ENCODE measurements at places on chromosomes 11 and 22.

DNA sequence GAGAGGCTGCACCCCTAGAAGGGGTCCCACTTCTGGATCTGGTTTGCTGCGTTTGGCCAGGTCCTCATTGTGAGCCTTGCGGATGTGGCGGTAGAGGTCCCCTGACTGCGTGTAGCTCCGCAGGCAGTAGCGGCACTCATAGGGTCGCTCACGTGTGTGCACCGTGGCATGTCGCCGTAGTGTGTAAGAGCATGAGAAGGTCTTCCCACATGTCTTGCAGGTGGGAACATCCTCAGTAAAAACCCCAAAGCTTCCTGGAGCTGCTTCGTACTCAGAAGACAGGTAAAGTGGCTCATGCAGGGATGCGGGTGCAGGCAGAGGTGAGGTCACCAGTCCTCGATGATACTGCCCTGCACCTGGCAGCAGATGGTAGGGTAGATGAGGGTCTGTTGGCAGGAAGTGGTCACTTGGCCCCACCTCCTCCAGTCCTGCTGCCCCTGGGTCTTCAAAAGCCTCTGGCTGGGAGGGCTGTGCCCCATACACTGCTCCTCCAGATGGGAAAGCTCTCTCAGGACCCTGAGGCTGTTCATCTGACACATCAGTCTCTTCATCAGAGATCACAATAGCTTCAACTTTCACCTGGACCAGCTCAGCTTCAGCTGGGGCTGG is 1.7 kb downstream of the ZBTB3 start:
- DNase-seq, result no peak

DNA sequence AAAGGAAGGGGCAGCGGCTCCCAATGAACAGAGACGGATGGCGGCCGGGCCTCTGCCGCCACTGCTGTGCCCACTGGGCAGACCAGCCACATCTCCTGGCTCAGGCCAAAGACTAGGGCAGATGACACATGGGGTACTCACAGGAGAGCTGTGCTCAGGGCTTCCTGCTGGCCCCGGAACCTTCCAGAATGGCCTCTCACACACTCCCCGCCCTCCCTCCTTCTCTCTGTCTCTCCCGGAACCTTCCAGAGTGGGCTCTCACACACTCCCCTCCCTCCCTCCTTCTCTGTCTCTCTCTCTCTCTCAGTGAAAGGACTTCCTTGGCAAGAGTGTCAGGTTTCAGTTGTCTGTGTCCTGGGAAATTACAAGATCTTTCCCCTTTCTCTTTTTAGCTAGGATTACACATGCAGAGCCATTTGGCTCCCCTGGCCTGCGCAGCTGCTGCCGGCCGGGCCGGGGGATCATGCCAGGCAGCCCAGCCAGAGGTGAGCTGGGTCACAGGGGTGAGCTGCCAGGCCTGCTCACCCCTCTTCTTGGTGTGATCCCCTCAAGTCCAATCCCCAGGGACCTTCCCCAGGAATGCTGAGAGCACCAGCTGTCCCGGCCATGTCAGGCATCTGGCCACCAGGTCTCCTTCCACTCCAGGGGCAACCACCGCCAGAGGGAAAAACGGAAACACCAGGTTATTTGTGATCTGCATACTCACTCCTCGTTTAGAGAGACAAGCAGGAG is 45.3 kb upstream of the ADA2 start:
- no peak for DNase-seq

DNA sequence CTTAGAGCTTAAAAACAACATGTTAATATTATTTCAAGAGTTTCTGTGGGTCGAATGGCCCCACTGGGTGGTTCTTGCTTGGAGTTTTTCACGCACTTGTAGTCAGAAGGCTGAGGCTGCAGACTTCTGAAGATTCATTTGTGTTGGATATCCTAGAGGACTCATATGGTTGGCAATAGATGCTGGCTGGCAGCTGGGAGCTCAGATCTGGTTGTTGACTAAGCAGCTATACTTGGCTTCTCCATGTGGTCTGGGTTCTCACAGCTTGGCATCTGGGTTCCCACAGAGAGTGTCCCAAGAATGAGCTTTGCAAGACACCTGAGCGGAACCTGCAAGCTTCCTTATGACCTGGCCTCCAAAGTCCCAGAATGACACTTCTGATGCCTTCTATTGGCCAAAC is 163.9 kb upstream of the ZC3H12C start:
- no peak for DNase-seq

DNA sequence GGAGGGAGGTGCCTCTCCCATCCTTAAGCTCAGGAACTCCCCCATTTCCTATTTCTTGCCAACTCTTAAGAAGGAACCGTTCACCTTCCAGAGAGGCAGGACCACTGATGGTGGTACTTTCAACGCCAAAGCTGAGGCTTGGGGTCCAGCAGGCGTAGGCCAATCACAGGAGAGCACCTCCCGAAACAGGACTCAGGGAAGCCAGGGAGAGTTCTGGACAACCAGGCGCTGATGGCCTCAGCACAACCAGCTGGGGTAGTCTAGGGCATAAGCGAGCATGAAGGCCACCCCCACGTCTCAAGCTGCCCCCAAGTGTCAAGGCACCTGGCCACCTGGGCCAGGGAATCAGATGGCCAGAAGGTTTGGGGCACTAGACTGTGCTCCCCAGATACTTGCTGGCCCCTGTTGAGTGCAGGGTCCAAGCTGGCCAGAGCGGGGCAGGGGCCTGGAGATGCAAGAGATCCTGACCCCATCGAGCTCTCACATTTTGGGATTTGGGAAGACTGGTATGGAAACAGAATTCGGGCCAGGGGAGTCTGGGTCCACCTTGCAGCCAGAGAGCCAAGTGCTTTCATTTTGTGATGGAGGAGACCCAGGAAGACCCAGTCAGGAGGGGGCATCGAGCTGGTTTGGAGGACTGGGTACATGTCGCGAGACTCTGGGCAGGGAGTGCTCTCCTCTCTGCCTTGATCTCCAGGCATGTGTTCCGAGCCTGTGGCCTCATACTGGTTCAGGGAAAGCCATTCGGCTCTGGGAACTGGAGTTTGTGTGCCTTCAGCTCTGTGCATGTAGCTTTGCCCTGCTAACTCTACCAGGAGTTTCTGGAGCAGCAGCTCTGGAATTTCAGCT is 926 bp downstream of the CD6 start:
- DNase-seq, result no peak

DNA sequence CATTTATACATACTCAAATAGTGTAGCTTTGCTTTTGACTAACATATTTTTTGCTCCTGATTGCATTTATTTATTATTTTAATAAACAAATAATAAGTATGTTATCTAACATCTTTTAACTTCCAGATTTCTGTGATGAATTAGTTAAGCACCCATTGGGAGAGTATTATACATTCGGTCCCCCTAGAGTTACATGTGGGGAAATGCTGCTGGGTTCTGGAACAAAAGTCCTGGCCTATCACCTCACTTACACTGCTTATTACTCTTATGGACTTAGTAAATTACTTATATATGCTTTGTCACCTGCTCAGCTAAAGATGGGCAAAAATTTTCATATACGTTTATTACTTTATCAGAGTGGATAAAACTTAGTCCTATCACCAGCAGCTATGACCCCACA is 1163.0 kb downstream of the FAM181B start:
- no peak for DNase-seq

DNA sequence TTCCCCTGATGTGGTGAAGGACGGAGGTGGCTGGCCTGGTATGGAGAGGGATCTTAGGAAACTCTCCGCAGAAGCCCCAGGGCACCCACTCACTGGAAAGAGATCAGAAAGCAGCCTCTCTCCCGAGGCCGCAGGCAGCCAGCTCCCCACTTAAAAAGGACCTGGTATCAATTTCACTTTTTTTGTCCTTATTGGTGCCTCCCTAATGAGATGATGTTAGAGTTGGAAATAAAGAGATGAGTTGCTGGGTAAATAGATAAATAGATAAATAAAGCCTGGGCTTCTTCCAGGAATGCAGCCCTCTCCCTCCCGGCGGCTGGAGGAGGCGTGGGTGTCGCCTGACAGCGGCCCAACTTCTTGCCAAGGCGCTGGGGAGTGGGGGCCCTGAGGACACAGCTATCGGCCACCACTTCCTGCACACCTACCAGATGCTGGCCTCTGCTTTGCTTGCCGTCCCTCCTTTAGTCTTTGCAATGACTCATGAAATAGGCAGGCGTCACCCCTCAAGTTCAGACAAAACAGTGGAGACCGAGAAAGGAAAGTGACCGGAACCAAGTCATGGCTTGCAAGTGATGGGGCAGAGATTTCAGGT is 42.9 kb downstream of the LINC01488 start:
- no peak for DNase-seq

GRCh38 chr11:125625225-125625629 is 264 bp downstream of the CHEK1 start:
- peak; percentile 29 for DNase-seq

DNA sequence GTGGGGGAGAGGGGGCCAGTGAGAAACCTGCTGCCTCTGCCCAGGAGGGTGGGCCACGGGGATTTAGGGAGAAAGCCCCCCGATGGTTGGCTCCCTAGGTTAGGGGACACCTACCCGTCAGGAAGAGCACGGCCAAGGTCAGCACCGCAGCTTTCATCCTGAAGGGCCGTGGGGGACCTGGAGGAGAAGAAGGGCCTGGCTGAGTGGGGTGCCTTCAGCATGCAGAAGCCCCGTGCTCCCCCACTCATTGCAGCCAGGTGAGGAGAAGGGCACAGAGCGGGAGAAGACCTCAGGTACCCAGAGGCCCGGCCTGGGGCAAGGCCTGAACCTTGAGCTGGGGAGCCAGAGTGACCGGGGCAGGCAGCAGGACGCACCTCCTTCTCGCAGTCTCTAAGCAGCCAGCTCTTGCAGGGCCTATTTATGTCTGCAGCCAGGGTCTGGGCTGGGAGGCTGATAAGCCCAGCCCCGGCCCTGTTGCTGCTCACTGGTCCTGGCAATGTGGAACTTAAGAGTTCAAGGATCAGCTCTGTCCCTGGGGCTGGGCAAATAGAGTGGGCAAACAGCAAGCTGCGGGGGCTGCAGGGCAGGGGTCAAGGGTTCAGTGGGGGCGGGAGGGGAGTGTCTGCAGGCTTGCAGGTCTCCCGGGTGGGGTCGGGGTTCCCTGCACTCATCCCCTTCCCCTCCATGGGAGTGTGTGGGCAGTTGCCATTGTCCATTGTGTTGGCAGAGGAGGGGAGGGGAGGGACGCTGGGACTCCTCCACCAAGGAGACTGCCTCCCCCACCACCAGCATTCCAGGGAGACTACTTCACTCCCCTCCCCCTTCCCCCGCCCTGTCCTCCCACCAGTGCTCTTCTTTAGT is at the start of gene APOA1:
Gene APOA1 (minus strand): TSS at position 392 of the 861 bp plus-strand sequence. CDS start 235 bp downstream, at position 157.
- no peak for DNase-seq

DNA sequence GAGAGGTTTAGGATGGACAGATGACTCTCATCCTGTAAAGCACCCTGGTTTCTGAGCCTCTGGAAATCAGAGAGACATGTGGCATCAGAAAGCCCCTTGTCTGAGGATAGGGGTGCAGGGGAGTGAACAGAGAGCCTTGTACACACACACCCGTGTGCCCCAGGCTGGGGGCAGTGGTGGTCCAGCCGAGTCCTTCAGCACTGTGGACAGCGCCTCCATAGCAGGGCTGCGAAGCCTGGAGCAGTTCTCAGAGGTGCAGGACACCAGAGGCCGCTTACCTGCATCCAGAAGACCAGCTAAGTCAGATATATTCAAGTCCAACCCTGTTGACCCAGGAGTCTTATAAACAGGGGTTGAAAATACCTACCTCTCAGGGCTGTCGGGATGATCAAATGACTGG is 11.5 kb upstream of the IGSF9B start:
- no peak for DNase-seq

- DNase-seq, result no peak
Measured at GRCh38 chr22:11629661-11630385, 3898.2 kb upstream of the OR11H1 start.

GRCh38 chr11:44748606-44749005 is 21.8 kb downstream of the TSPAN18 start:
- DNase-seq, result no peak

DNA sequence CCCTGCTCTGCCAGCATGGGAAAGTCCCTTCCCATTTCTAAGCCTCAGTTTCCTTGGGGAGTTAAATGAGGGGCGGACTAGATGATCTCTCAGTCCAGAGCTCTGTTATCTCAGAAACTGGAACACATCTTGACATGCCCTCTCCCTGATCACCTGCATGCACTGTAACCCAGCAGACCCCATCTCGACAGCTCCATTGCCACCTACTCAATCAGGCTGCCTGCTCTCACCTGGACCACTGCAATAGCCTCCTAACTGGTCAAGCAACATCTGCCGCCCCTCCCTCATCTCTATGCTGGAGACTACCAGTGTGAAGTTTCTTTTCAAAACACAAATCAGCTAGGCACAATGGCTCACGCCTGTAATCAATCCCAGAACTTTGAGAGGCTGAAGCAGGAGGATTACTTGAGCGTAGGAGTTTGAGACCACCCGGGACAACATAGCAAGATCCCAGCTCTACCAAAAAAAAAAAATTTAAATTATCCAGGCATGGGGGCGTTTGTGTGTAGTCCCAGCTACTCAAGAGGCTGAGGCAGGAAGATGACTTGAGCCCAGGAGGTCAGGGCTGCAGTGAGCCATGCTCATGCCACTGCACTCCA is 22.2 kb downstream of the LRRC55 start:
- DNase-seq, result no peak

DNA sequence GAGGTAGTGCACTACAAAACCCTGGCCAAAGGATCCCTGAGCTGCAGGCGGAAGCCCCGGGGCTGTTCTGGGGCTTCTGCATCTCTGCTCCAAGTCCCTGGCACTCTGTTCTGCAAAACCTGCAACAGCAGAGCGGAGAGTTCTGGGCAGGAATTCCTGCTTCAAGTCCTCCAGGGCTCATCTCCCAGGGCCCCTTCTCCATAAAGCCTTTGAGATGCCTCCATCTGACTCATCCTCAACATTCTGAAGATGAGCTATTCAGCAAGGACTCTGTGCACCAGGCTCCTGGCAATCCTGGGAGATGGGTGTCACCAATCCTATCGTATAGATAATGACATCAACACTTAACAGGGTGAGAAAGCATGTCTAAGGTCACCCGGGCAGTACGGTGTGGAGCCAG is 19.3 kb downstream of the SYN3 start:
- DNase-seq, result no peak

DNA sequence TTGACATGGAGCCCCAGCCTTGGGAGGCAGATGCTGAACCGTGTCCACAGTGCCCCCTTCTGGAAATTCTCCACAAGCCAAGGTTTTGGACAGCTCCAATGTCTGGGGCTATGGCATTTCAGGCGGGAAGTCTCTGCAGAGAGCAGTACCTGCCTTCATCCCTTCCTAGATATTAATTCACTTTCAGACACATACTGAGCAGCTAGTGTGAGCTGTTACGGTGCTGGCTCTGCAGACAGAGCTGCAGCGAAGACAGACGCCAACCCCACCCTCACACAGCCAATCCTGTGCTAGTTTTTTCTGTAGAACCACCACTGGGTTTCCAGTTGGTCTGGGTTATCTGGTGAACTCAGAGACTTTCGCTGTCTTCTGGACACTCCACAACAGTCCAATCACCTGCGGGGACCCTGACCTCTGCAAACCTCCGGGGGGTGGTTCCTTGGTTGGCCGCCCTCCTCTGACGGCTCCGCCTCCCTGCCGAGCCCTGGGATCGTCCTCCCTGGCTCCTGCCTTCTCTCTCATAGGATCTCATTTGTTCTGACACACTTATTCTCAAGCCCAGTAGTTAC is 9.1 kb downstream of the LMF2 start:
- DNase-seq, result no peak

GRCh38 chr22:23997092-23997491 is 8.2 kb downstream of the GSTT4 start:
- DNase-seq, result no peak
